Stimulated activated CD8-positive, alpha-beta memory T cell treated with anti-CD3 and anti-CD28 coated beads, Interleukin-2, amount 100 ng/mL, for 48 hours (primary cell): ENCODE measurements at places on chromosomes 16 and 17.

GRCh38 chr17:52276381-52277008 is 118.0 kb upstream of the CA10 start:
- no peak for DNase-seq

DNA sequence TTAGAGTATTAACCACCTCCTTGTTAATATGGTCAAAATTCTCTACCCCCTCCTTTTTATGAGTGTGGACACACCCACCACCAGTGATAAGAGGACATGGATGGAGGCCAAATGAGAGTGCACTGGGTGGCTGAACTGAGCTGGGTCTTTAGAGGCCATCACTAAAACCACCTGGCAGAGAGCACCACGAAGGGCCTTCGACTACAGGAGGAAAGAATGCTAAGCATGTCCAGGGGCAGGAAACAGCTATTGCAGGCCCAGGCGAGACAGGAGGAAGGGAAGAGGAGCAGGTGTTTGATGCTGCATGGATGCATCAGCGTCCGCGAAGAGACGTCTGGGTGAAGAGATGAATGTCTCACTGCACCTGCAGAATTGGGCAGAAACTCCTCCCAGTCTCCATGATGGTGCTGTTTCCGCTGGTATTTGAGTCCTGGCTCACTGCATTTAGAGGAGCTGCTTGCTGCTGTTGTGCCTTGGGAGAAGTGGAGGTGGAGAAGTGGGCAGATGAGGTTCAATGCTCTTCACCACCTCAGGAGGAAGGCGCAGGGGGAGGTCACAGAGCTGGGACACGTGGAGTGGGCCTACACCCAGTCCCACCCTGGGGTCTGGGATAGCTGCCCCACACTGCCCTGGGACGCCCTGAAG is 33.2 kb downstream of the SPHK1 start:
- no peak for DNase-seq

GRCh38 chr16:28090646-28091377 is 27.3 kb upstream of the GSG1L start:
- DNase-seq: no peak

- no peak for DNase-seq
Measured at GRCh38 chr16:64975821-64976220, 146.0 kb downstream of the CDH11 start.

DNA sequence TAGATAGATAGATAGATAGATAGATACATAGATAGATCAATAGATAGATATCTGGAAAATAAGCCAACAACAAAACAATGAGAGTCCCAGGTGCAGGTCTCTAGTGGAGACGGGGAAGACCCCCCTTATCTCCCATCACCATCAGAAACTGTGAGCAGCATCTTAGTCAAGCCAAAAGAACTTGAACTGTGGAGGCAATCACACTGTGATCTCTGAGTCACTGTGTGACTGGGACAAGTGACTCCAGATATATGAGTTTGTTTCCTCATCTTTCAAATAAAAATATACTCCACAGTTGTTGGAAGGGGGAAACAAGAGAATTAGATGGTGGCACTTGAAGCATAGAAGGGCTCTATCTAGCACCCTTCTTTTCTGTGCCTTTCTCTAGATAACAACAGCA is 42.1 kb downstream of the NOG start:
- no peak for DNase-seq

GRCh38 chr17:28956861-28957260 is 5.5 kb upstream of the PHF12 start:
- no peak for DNase-seq

GRCh38 chr17:47831934-47832327 is 461 bp downstream of the LRRC46 start:
- DNase-seq: no peak

GRCh38 chr16:84451781-84452180 is 52.7 kb downstream of the MEAK7 start:
- no peak for DNase-seq

GRCh38 chr17:40349477-40349894 is 15.1 kb downstream of the GJD3 start:
- no peak for DNase-seq

DNA sequence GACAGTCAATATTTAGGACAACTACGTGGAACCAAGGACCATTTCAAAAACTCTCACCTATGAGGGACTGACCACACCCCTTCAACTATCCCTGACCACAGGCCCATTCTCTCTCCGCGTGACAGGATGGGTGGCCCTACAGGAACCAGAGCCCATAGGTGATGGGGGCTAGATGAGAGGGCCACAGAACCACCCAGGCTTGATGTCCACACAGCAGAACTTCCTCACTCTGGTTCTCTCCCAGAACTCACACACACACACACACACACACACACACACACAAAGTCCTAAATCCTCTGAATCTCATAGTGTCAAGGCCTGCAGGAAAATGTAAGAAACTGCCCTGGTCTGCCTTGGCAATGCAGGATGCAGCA is 1.5 kb downstream of the ZNF319 start:
- DNase-seq: no peak

DNA sequence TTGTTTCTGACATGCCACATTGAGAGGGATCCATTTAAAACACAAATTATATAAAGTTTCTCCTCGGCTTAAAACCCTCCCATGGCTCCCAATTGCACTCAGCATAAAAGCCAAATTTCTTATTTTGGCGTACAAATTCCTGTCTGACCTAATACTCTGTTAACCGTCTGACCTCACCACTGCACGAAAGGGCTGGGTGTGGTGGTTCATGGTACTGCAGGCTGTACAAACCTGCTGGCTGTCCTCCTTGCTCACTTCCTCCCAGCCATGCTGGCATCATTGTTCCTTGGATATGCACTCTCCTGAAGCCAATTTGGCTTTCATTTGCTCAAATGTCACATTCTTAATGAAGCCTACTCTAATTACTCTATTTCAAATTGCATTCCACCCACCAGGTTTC is 301.6 kb upstream of the C16orf82 start:
- no peak for DNase-seq

DNA sequence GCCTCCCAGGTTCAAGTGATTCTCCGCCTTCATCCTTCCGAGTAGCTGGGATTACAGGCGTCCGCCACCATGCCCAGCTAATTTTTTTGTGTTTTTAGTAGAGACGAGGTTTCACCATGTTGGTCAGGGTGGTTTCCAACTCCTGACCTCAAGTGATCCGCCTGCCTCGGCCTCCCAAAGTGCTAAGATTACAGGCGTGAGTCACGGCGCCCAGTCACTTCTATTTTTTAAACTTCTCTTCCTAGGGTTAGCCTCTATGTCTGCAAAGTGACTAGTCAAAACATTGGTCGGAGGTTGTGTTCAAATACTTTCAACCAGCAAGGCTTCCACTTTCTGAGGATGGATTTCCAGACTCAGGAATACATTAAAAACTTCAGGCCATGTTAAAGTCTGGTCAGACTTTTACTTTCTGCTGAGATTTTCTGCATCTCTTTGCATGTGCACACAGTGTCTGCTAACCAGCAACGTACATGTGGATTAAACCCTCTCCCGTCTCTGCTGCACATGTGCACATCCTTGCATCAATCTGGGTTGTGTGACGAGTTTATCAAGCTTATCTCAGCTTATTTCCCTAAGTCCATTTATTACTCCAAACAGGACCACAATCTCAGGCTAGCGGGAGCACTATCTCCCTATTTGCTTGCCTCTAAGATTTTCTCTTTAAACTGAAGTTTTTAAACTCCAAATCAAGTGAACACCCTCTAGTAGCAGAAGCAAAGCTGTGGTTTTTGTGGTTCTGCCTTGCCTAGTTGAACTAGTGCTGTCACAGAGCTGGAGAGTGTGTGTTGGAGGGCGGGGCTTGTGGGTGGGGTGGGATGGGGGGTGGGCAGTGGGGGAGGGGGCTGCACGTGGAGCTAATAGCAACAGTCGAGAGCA is 525.2 kb upstream of the GOT2 start:
- DNase-seq: no peak

DNA sequence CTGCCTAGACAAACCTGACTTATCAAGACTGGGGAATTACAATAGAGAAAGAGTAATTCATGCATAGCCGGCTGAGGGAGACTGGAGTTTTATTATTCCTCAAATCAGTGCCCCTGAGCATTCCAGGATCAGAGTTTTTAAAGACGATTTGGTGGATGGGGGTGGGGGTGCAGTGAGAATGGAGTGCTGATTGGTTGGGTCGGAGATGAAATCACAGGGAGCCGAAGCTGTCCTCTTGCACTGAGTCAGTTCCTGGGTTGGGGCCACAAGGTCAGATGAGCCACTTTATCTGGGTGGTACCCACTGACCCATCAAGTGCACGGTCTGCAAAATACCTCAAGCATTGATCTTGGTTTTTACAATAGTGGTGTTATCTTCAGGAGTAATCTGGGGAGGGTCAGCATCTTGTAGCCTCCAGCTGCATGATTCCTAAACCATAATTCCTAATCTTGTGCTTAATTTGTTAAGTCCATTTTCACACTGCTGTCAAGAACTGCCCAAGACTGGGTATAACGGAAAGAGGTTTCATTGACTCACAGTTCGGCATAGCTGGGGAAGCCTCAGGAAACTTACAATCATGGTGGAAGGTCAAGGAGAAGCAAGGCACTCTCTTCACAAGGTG is 69.6 kb downstream of the MARF1 start:
- no peak for DNase-seq

DNA sequence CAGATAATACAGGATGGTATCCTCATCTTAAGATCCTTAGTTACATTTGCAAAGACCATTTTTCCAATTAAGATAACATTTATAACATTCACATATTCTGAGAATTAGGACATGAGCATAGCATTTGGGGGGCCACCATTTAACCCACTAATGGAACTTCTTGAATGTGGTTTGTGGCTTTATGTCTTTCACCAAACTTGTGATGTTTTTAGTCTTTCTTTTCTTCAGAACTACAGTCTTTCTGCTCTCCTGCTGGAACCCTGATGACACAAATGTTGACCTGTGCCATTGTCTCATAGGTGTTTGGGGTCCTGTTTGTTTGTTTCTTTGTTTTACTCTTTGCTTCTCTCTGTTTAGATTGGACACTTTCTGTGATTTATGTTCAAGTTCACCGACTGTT is 23.2 kb downstream of the COX11 start:
- no peak for DNase-seq

DNA sequence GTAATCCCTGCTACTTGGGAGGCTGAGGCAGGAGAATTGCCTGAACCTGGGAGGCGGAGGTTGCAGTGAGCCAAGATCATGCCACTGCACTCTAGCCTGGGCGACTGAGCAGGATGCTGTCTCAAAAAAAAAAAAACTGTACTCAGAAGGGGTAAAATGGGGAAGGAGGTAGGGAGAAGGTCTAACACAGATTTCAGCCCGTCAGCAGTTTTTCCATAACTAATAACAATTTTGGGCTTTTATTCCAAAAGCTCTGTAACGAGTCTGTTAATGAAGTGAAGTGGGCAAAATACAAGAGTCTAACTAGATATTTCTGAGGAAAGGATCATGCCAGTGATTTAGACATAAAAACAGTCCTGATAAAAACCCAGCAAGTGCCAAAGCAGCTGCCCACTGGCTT is 10.8 kb downstream of the ZNF821 start:
- no peak for DNase-seq

DNA sequence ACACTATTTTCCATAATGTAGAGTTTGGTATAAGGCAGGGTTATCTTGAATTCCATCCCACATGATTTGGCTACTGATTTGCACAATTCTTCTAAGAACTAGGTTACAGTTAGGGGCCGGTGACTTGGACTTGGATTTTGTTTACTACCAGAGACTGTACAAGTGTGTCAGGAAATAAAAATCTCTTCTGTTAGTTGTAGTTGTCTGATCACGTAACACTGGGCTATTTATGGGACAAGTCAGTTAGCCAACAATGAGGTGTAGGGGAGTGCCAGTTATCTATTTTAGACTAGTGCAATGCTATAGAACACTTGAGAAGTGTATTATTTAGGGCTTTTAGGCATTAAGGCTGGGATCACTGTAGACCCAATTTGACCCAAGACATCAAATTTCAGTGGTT is 39.7 kb upstream of the GHDC start:
- DNase-seq: no peak

- DNase-seq: no peak
Measured at GRCh38 chr17:49487183-49487582, 7.9 kb upstream of the NGFR start.

DNA sequence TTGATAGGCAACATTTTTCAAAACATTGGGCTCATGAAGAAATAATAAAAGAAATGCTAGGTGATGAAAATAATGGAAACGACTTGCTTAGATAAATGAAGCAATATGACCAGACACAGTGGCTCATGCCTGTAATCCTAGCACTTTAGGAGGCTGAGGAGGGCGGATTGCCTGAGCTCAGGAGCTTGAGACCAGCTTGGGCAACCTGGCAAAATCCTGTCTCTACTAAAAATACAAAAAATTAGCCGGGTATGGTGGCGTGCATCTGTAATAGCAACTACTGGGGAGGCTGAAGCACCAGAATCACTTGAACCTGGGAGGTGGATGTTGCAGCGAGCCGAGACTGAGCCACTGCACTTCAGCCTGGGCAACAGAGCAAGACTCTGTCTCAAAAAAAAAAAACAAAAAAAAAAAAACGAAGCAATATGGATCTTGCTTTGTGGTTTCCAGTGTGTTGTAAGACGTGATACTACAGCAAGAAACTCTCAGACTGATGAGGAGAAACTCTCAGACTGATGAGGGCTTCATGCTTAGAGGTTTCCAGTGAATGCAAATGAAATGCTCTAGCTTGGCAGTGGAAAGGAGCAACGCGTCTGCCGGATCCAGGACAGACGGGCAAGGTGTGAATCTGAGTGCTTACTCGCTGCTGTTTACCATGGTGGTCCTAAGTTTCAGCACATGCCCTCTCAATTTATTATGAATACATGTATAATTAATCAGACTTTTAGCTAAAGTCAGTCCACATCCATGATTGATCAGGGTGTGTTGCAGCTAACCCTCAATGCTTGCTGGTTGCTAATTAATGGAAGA is 11.5 kb upstream of the IGF2BP1 start:
- DNase-seq: no peak

DNA sequence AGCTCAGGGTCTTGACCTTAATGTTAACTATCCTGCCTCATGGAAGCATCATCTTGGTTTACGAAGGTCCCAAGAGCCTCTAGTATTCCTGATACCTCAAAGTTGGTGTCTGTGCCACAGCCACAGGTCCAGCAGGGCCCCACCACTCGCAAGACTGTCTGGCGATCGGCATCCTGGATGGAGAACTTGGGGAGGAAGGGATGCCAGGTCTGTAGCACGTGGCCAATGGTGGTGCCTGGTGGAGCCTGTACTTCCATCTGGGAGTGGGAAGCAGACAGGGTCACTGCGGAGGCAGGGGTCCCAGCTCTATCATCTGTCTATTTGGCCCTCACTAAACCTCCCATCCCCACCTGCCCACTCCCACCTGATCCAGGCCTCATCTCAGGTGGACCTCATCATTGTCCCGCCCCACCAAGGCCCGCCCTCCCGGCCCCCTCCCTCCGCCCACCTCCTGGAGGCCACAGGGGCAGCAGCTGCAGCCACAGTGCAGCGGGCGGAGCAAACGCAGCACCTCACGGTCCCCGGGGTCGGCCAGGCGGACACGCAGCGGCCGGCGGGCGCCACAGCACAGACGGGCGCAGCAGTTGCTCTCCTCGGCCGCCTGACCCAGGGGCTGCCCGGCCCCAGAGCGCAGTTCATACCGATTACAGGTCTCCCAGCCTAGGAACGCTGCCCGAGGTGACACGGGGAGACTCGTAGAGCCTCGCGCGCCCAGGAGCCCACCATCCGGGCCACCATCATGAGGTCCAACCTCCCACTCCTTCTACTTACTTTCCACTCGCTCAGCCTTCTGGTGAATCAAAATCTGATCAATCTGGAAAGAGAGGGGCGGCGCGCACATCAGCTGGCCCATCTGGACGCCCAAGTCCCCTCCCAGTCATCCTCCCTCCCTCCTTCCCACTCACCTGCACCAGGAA is 1.4 kb downstream of the PLSCR3 start:
- DNase-seq: no peak
